Stimulated activated CD4-positive, alpha-beta T cell treated with anti-CD3 and anti-CD28 coated beads, Interleukin-15, amount 100 ng/mL, for 1 hour (primary cell): ENCODE measurements at places on chromosomes 3 and 15.

- DNase-seq, result no peak
These were observed 18.9 kb upstream of the CSPG4 start for GRCh38 chr15:75731248-75732151.

DNA sequence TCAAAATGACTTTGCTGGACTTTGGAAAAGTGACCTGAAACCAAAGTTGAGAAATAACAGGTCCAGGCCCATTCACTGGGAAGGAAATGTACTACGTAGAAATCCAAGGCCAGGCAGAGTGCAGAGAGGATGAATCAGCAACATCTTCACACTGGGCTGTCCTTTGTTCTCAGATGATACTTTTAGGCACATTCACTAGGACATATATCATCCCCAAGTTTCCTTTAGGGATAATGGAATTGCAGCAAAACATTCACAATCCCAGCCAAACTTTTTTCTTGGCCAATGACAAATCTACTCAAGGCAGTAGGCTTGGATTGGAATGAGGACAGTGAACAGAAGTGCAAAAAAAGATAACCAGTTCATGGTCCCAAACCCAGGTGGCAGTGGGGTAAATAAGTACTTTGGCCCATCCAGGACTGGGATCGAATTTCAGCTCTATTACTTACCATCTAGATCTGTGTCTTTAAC is 75.1 kb downstream of the CLDN11 start:
- DNase-seq, result no peak

GRCh38 chr3:65401359-65402305 is 637.1 kb downstream of the MAGI1 start:
- DNase-seq, result no peak

DNA sequence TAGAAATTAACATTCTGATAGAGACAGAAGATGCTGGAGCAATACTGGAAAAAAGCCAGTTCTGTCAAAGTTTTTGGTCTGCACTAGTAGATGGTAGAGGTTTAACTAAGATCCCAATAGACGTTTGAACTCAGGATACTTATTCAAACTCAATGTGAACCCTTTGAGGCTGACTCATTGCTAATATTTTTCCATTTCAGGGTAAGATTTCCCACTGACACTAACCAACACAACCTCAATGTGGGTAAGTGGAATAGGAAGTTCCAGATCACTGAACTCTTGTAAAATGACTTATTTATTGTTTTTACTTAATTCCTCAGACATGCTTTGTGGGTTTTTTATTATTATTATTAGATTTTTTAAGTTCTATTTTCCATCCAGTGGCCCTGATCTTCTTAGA is 1024.8 kb downstream of the EPHA3 start:
- DNase-seq, result no peak

GRCh38 chr3:131033480-131034080 is 6.9 kb downstream of the NEK11 start:
- DNase-seq, result no peak

DNA sequence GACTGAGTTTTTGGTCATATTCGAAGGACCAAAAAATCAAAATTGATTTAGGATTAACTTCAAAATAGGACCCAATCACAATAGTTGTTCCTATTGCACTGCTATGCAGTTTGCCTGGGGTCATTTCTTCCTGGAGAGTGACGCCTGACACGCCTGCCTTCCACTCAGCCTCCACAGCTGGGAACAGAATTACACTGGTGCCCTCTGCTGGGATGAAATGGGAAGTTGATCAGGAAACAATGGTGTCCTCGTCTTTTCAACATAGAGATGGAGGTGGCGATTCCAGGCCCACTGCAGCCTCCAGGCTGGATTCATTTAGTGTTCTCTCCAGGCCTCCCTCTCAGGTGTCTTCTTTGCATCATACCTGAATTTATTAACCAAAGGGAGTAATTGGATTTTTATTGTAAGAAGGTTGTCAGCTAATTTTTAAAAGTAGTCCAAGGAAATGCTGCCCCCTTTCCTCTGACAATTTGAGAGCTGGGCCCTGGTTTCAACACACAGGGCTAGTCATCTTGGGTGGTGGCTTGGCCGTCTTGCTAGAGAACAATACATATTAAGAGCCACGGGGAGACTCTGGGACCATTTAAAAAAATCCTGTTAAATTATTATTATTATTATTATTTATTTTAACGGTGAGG is 69.7 kb downstream of the GAP43 start:
- peak; percentile 30 for DNase-seq

DNA sequence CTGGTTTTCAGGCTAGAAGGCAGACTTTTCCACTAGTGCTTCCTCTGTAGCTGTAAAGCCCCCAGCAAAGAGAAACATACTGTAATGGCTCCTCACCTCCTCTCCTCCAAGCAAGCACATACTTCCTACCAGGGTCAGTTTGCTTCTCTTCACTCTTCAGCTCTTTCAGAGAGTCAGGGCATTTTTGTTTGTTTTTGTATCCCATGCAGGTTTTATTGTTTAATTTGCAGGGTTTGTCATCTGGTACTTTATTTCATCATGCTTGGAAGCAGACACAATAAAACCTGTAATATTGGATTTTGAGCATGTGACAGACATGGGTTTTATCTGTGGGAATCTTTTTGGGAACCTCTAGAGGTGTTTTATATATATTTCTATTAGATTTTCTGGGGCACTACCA is 753.3 kb upstream of the ROBO1 start:
- DNase-seq, result no peak

GRCh38 chr3:126867863-126868200 is 115.1 kb upstream of the PLXNA1 start:
- no peak for DNase-seq

- DNase-seq, result no peak
These were observed 90.4 kb upstream of the TSEN2 start for GRCh38 chr3:12393894-12394293.

DNA sequence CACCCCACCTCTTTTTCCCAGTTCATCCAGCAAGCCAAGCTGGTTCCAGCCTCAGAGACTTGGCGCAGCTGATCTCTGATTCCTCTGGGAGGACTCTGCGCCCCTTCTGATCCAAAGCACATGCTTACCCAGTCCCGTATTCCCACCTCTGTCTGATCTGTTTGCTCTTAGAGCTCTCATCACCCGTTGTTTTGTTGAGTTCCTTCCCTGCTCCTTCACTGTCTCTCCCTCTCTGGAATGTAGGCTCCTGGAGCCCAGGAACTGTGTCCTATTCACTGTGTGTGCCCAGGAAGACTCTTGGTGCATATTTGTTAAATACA is 1.3 kb upstream of the ZXDC start:
- no peak for DNase-seq

DNA sequence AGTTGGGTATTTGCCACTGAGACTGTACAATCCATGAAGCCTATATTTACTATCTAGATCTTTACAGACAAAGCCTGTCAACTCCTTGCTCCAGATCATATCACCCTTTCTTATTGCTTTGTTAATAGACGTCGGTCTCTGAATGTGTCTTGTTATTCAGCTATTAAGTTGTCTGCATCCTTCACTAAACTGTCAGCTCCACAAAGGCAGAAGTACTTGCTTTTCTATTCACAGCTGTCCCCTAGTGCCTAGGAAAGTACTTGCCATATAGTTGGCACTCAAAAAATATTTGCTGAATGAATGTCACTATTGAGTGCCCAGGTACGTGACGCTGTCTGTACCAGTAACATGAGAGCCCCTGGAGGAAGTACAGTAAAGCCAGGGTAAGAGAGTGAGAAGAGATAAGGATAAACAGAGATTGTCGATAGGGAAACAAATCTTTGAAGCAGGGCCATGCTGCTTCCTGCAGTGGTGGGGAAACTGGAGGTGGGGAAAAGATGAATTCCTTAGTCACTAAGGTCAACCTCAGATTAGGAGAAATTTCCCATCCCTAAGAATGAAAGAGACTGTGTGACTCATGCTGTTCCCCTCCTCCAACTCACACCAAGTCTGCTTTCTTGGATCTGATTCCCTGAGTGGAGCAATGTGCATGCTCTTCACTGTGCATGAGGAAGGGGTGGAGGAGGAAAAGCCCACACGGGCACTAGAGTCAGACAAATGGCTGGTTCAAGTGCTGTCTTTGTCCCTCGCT is 36.3 kb downstream of the PRICKLE2 start:
- no peak for DNase-seq

GRCh38 chr3:10391391-10391790 is 70.5 kb upstream of the SEC13 start:
- DNase-seq, result no peak

- DNase-seq, result no peak
These were observed 21.9 kb downstream of the PRKCD start for GRCh38 chr3:53182764-53183355.

GRCh38 chr15:44670087-44670950 is 6.9 kb upstream of the SPG11 start:
- DNase-seq, result no peak

DNA sequence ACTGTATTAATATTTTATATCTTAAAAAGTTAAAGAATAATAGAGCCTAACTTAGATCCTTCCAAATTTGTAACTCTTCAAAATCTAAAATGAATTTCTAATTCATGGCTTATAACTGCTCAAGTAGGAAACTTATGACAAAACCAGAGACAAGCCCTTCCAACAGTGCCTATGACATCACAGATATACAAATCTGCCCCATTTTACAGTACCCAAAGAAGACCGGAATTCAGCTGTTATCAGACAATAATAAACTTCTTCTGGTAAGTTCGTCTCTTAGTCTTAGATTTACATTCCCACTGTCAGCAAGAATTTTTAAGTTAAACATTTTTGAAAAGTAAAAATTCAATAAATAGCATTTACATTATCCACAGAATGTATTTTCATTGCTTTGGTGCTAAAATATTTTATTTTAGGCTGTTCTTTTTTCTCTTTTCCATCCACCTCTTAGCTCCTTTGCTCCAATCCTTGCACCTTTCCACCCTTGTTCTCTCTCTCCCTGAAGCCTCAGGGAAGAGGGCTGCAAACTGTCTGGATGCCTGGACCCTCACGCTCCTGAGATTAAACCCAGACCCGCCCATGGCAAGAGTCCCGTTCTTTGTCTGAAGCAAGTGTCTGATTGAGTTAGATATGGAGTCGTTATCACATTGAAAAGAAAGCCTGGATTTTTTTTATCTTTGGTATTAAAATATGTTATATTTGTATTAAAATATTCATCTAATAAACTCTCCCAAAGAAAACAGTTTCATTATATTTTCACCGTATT is 312.7 kb downstream of the ZBTB20 start:
- no peak for DNase-seq

- DNase-seq, result no peak
These were observed 37.9 kb downstream of the UQCC5 start for GRCh38 chr3:52574056-52574965.

GRCh38 chr3:195062866-195063540 is 208.0 kb downstream of the XXYLT1 start:
- DNase-seq, result no peak

DNA sequence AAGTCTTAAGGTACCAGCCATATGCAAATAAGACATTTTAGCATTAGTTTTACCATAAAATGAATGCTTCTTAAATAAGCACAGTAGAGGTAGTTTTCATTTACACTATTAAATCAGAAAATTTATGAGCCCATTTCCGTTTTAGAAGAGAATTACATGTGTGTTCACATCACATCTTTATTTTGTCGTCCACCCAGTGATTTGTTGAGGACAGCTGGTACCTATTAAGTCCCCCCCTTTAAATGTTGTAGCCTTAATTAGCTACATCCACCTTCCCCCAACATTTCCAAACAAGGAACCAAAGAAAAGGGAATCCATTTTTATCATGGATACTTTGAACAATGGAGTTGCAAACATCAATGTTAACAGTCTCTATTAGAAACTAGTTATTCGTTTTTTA is 6.8 kb downstream of the IL17RD start:
- DNase-seq, result no peak

GRCh38 chr3:174986685-174987084 is 127.6 kb downstream of the NAALADL2 start:
- no peak for DNase-seq

DNA sequence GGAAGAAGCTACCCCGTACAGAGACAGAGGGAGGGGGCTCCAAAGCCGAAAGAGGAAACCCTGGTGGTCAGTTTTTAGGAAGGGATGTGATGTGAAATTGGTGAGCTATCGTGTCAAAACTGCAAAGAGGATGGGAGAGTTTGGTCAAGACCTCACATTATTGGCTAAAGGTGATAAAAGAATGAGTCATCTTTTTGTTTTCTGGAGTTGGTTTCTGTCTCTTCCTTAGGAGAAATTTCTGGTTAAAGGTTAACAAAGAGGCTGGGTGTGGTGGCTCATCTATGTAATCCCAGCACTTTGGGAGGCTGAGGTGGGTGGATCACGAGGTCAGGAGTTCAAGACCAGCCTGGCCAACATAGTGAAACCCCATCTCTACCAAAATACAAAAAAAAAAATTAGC is 217.8 kb upstream of the CBLB start:
- no peak for DNase-seq

DNA sequence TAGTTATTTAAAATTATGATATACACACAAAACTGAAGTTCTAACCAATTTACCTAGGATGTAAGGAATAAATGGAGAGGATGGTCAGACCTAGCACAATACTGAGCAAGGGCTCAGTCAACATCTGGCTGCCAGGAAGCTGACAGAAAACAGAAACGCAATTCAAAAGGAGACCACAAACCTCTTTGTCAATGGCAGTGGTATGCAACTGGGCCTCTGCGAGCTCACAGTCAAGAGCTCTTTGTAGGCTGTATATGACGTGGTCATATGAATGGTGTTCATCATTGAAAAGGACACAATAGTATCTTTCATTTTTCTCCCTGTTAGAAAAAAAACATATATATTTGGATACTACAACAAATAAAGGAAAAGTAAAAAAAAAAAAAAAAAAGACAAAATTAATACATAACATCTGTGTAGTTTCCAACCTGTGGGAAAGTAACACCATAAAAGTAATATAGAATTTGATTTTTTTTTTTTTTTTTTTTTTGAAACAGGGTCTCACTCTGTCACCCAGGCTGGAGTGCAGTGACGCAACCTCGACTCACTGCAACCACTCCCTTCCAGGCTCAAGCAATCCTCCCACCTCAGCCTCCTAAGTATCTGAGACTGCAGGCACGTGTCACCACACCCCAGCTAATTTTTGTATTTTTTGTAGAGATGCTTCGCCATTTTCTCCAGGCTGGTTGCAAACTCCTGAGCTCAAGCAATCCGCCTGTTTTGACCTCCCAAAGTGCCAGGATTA is 37.9 kb downstream of the UBR1 start:
- no peak for DNase-seq

GRCh38 chr3:197750858-197751737 is 1.4 kb downstream of the FYTTD1 start:
- no peak for DNase-seq

DNA sequence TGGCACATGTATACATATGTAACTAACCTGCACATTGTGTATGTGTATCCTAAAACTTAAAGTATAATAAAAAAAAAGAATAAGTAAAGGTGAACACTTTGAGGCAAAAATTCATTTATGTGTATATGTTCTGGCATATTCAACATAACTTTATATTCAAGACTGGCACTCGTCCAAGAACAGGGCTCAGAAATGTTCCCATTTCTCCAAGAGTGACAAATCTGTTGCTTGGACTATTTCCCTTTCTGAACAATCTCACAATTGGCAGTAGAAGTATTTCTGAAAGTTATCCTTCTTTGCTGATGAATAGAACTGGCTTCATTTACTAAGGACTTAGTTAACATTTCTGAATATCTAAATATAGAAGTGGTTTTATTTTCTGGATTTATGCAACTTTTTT is 212.8 kb downstream of the ADAMTSL3 start:
- no peak for DNase-seq
